Activated T-helper 9 cell treated with anti-CD3 and anti-CD28 coated beads, Interleukin-2, amount 50 U/mL, for 16 hours (primary cell): ENCODE measurements at places on chromosomes 6 and 20.
A peak's percentile ranks its signal among the peaks of the same experiment; 100 is the strongest.

DNA sequence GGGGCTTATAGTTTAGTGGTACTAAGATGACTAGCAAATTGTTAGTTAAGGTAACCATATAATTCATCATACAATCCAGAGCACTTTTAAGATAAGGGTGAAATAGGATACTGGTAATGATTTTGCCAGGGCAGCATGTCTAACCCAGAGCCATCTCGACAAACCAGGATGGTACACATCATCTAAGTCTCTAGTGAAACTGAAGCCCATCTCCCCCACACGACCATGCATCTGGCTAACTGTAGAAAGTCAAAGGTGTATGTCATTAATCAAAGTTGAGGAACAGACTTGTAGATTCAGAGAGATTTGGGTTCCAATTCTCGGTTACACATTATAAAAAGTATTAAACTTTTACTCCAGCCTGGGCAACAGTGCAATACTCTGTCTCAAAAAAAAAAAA, 78.3 kb downstream of the PRKN start:
- DNase-seq: no peak

GRCh38 chr20:21528870-21529269, 15.0 kb upstream of the NKX2-2 start:
- DNase-seq: no peak

DNA sequence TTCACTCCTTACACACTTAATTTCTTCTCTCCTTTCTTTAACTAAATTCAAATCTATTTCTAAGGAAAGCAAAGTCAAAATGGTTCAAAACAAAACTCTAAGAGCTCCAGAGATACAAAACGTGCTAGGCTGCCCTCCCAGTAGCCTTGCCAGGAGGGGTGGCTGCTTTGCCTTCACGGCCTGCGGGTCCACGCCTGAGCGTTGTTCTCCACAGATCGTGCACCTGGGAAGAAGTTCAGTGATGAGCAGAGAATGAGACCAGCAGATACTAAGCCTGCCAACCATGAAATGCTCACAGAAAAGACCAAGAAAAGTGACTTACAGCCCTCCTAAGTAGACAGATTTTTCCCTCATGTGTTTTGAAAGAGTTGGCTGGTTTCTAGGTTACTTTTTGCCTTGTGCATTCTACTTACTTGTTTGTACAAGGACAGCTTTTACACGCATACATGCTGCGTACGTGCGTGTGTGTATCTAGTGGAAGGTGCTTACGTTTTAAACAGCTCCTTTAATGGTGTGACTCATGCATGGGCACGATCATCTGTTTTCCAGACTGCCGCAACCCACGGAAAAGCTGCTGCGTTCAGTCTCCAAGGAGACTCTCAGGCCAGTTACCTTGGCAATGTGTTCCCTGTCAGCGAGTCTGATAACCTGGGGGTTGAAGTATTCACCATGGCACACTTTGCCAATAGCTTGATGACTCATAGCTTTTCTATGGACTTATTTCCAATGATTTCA, 32.4 kb upstream of the PBOV1 start:
- DNase-seq: no peak

DNA sequence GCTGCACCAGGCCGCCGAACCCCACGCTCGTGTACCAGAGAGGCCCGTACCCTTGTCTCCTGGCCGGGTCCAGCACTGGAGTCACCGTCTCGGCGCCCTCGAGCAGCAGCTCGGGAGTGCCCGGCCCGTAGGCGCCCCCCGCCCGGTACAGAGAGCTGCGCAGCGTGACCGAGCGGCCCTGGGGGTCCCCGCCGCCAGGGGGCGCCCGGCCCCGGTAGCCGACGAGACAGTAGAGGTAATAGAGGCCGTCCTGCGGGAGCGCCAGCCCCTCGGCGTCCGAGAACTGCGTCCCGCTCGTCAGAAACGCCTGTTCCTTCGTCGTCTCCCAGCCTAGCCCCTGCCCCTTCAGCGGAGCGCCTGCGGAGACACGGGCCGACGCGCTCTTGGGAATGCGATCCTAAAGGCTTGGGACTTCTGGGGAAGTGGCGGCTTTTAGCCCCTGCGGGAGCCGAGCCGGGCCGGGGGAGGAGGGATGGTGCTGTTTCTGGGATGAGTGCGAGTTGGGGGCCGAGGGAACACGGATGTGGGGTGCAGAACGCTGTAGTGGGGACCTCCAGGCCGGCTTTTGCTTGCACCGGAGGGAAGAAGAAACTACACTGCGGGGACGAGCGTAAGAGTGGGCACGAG, 1.3 kb downstream of the LTB start:
- DNase-seq: peak; percentile 86

GRCh38 chr6:56424064-56424463, 176.7 kb upstream of the COL21A1 start:
- DNase-seq: no peak

DNA sequence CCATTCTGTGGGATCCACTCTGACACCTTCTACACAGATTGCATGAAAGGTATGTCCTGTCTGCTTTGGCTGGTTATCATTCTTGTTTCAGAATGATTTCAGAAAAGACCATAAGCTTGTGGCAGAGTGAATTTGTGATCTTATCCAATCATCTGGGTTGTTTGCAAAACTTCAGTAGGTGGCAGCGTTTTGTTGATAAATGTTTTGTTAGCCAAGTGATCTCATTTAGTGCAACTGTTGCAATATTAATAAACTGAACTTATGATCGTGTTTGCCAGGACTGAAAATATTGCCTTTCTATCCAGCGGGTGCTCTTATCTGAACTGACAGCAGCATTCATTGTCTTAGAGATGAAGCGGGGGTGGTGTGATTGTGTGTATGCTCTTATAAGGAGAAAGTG, 613.2 kb upstream of the NOX3 start:
- DNase-seq: no peak

GRCh38 chr20:62886709-62887058, 25.1 kb upstream of the TCFL5 start:
- no peak for DNase-seq

DNA sequence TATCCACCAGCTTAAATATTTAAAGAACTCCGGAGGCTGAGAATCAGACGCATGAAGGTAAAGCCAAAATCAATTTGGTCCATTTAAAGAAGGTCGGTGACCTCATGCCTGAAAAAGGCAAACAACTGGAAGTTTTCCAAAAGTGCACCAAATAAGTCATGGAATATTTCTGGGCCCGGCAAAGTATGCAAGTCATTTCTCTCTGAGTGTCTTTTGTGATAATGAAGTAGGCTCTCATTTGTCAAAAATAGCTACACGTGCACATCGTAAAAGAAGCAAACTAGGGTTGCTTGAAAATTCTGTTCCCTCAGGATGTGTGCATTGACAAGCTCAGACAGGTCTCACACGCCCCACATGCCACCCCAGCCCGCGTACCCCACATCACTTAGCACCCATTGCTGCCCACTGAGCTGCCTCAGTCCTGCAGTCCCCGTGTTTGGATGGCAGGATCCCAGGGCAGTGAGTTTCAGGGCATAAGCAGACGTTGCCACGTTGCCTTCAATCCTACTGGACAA, 20.5 kb upstream of the PYGB start:
- no peak for DNase-seq

DNA sequence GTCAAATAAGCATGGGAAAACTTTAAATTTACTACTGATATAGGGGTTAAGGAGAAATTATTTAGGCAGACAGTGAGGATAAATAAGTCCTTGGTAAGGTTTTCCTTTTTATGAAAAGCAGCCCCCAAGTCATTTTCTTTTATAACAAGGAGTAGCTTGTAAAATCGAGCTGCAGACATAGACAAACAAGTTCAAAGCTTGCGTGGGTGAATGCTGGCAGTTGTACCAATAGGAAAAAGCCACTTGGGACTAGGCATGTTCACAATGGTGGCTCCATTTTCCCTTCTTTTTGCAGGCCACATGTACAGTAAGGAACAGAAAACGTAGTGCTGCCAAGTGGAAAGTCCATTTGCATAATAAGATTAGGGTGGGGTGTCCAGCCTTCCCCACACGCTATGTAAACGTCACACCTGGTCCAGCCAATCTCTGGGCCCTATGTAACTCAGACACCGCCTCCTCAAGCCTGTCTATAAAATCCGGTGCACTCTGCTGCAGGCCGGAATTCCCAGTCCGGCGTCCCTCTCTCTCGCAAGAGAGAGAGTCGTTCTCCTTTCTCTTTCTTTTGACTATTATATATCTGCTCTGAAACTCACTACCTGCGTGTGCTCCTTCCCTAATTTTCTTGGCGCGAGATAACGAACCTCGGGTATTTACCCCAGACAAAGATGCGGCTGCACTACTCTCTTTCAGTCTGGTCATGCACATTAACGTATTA, 217.1 kb upstream of the MAN1A1 start:
- DNase-seq: no peak

DNA sequence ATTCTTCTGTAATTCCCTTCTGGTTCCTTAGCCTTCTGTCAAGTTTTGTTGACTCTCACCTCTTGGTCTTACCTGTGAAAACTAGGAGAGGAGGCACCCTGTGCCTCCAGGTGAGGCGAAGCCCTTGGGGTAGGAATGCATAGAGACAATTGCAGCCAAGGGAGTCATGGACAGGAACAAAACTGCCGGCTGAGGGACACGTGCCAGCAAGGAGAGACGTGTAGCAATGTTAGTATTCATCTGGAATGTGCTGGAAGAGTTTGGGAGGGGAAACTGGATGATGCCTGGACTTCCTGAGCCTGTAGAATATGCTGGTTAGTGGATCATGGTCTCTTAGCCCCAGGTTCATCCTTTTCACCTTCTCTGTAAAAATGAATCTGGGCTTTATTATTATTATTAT, 3.9 kb upstream of the TIAM2 start:
- DNase-seq: no peak

- no peak for DNase-seq
Measured at GRCh38 chr6:134235937-134236751, 81.8 kb downstream of the SGK1 start.

GRCh38 chr20:22984606-22985005, 50.5 kb upstream of the SSTR4 start:
- no peak for DNase-seq

- DNase-seq: no peak
Measured at GRCh38 chr6:153437193-153437592, 306.1 kb upstream of the RGS17 start.

DNA sequence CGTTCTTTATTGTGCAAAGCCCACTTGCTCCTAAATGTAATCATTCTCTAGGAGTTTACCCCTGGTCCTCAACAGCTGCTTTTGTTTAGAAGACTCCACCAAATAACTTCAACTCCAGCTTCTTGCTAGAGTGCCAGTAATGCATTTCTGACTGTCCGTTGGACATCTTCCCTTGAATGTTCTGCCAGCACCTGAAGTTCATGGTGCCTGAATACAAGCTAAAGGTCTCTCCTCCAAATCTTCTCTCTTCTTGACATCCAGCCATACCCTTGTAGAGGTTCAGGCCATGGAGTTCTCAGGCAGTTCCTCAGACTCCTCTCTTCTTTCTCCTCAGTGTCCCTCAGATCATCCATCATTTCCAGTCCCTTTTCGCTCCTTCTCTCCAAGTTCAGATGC, 21.7 kb downstream of the PHACTR2 start:
- DNase-seq: no peak

DNA sequence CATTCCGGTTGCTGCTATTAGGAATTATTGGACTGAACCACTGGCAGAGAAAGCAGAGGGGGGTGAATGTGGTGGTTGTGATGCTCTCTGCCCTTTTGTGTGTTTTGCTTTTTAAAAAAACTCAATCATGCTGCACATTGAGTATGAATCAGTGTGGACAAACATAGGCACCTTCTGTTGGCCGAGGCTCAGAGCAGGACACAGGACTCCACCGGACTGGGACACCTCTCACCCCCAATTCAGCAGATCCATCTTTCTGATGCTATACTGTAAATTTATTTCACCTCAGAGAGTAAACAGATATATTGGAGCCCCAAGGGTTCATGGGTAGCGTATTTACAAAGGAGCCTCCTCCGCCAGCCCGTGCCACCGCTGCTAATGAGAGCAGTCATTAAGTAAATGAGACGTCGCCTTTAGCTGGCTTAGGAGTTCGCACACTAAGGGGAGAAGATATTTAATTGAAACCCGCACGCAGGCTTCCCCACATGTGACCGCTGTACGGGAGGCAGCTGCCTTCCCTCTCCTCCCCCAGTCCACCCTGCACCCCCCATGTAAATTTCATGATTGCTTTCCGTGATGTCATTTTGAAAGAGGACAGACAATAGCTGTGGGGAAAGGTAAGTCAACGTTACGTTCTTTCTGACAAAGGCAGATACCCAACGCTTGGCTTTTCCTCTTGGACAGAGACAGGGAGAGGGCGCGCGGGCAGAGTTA, at the start of gene MYT1:
Gene MYT1, plus strand, starts transcription at position 330 of the 714 bp plus-strand sequence. CDS start 34,410 bp downstream, outside the sequence.
- no peak for DNase-seq

DNA sequence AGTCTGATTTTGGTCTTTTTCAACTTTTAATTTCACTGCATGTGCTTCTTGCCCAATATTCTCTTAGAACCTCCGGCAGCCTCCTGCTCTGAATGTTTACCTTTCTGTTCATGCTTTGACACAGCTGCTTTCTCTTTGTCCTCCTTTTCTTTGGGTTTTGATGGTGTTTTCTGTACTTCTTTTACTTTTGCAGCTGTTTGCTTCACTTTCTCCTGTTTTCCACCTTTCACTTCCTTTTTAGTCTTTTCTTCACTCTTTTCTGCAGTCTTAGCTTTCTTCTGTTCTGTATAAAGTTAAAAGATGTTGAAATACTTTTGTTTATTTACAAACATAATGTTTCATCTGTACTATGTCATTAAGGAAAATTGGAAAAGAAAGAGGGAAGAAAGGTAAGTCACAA, 133.1 kb downstream of the TRDN start:
- DNase-seq: no peak

- DNase-seq: no peak
Measured at GRCh38 chr20:4512891-4513550, 208.7 kb upstream of the PRND start.

DNA sequence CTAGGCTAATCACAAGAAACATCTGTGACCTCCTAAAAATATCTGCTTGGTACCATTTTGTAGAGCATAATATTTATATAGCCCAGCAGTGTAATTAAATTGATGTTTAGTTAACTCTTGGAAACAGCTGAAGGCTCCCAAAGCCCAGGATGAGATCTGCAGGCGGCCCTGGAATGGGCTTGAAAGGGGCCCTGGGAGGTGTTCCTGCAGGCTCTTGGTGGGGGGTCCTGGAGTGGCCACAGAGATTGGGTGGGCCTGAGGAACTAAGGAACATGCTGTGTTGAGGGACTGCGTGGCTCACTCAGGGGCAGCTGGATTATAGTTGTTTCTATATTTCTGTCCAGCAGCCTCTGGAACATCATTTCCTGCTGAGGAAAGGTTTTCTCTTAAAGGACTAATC, 9.2 kb downstream of the SCP2D1 start:
- no peak for DNase-seq

- peak; percentile 33 for DNase-seq
Measured at GRCh38 chr6:158879180-158879579, 60.0 kb upstream of the EZR start.

GRCh38 chr20:47917549-47918070, 132.3 kb upstream of the SULF2 start:
- no peak for DNase-seq

- DNase-seq: no peak
Measured at GRCh38 chr20:53635221-53635620, 41.6 kb upstream of the ZNF217 start.

- no peak for DNase-seq
Measured at GRCh38 chr6:34161857-34162515, 16.1 kb upstream of the GRM4 start.
